Kidney (tissue), 22 donors: ENCODE measurements at places on chromosomes 7 and 10.

GRCh38 chr7:17184805-17185689 is 113.4 kb upstream of the AHR start:
- no peak for DNase-seq

DNA sequence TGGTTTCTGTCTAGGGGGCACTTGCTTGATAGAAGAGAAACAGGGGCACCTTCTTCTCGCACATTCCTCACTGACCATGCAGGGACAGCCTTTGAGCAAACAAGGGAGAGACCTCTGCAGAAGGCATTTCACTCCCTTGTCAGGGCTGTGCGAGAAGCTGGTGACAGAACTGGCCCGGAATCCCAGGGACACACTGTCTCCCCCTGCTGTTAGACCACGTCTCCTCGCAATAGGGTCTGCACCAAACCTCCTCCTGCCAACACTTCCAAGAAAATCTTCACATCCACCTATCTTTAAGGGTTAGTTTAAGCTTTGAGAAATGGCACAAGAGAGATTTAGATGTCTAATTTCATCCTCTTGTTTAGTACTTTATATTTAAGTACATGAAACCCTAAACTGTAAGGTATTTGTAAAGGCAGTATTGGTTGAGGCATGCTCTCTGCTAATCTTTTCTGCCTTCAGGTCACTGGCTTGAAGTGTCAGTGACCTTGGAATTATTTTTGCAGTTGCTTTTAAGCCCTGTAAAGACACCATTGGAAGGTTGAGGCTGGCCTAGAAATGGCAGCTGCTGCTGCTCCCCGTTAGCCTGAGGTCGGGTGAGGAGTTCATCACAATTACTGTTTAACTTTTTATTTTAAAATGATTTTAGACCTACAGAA is 37.0 kb downstream of the RBM20 start:
- peak; percentile 80 for DNase-seq

GRCh38 chr7:65840446-65840845 is 32.4 kb upstream of the VKORC1L1 start:
- DNase-seq: peak; percentile 33

- no peak for DNase-seq
Measured at GRCh38 chr7:1920266-1920681, 250.2 kb downstream of the ELFN1 start.

- peak; percentile 26 for DNase-seq
Measured at GRCh38 chr7:100369105-100369504, 4.2 kb upstream of the PILRA start.

- no peak for DNase-seq
Measured at GRCh38 chr10:8374334-8374733, 319.8 kb downstream of the GATA3 start.

DNA sequence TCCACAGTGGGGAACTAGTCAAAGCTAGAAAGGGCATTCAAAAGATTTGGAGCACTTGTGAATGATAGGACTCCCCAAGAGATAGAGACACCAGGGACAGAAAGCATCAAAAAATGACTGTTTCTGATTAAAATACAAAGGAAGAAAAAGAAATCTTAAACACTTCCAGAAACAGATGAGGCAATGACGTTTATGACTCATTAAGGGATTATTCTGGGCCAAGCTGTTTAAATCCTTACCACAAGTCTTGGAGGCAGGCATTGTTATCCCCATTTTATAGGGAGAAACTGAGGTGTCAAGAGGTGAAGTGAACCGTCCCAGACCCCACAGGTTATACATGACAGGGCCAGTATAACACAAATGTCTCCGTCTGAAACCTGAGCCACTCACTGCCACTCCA is 68.3 kb upstream of the AMPH start:
- no peak for DNase-seq

- DNase-seq: no peak
Measured at GRCh38 chr7:37081436-37081835, 357.1 kb upstream of the AOAH start.

- no peak for DNase-seq
Measured at GRCh38 chr10:112124866-112125265, 58.7 kb downstream of the GPAM start.

- DNase-seq: no peak
Measured at GRCh38 chr7:30562498-30562897, 32.2 kb upstream of the GARS1 start.

DNA sequence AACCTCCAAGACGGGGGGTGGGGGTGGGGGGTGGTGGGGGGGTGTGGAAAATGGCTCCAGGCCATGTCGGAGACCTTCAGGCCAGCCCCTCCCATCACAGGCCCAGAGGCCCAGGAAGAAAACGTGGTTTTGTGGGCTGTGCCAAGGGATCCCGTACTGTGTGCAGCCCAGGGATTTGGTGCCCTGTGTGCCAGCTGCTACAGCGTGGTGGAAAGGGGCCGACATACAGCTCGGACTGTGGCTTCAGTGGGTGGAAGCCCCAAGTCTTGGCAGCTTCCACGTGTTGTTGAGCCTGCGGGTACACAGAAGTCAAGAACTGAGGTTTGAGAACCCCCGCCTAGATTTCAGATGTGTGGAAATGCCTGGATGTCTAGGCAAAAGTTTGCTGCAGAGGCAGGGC is 259.7 kb downstream of the HGF start:
- DNase-seq: no peak

DNA sequence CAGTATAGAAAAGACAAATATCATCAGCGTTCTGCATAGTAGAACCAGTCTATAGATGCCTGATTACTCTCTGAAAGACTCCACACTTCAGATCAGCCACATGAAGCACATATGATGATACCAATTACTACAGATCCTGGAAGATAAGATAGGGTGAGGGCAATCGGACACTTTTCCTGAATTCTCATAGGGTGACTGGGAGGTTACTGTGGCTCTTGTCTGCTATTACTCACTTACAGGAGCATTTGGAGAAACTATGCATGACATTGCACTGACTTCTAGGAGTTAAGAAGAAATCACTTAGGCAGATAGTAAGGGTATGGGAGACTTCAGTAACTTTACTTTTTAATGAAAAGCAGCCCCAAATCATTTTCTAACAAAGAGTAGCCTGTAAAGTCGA is 1140.9 kb downstream of the XPNPEP1 start:
- no peak for DNase-seq

DNA sequence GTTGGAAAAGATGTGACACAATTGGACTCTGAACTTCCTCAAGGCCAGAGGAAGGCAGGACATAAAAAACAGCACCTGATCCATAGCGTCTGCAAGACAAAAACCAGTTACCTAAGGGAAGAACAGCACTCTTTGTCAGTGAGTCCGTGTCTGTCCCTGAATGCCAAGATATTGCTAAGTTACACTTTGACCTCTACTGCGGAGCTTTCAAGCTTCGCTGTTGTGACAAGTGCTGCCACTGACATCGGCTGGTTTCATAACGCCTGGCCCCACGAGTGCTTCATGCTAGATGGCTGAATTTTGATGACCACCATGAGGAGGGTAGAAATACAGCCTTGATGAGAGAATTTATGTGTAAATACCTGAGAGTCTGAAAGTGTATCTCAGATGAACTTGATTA is 49.7 kb upstream of the JAZF1 start:
- DNase-seq: no peak

- DNase-seq: peak; percentile 42
Measured at GRCh38 chr10:35058134-35058533, 32.0 kb downstream of the CUL2 start.

GRCh38 chr7:122309421-122309820 is 4.9 kb upstream of the FEZF1 start:
- DNase-seq: no peak

- no peak for DNase-seq
Measured at GRCh38 chr10:99172128-99172738, 63.4 kb downstream of the HPSE2 start.

- DNase-seq: no peak
Measured at GRCh38 chr10:43267811-43268210, 946 bp upstream of the RASGEF1A start.

GRCh38 chr7:22572292-22572691 is 72.3 kb upstream of the STEAP1B start:
- DNase-seq: no peak

DNA sequence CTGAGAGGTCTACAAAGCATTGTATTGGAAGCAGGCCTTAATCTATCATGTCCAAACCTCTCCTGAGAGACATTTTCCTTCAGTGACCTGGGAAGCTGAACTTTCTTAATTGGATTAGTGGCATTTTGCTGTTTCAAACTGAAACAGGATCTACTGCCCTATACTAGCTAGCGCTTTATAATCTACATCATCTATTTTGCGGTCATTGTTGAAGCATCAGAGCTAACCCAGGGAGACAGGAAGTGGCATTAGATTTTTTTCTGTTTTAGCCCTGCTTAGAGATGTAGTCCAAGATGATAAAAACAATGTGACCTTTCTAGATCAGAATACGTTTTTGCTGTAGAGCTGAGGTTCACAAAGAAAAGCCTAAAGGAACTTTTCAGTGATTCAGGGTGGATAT is 147.4 kb upstream of the AGR3 start:
- no peak for DNase-seq

DNA sequence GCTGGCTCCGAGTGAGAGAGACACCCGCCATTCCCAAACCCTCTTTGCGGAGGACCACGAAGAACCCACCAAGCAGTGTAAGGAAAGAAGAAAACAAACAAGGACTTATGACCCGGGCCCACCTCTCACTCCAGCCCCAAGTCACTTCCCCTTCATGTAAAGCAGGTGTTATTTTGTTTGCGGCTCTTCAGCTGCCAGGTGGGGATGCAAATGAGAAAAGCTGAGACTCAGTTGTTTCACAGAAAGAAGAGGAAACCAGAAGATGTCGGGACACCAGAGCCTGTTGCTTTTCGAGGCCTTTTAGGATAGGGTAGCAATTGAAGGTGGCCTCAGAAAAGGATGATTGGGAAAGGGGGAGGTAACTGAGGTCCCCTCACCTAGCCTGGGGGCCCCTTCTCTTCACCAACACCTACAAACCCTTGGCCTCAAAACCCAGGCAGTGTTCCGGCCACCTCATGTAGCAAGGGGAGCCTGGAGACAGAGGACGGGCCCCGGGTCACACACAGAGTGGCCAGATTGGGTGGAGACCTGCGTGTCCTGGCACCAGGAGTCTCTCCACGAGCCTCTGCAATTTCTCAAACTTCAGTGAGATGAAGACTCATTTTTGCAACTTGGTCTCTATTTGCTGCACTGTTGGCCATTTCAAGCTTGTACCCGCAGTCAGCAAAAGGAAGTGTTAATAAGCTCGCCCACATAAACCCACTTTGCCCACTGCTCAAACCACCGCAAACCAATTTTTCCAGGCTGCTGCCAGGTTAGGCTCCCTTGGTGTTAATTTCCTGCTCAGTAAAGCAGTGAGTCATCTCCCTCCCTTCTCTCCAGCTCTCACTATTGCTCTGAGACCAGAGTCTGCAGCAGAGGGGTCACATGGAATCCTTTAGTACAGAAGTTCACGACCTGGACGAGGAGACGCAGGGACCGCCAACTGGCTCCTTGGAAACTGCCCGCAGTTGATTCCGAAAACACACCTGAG is 45.5 kb downstream of the AOC1 start:
- no peak for DNase-seq

DNA sequence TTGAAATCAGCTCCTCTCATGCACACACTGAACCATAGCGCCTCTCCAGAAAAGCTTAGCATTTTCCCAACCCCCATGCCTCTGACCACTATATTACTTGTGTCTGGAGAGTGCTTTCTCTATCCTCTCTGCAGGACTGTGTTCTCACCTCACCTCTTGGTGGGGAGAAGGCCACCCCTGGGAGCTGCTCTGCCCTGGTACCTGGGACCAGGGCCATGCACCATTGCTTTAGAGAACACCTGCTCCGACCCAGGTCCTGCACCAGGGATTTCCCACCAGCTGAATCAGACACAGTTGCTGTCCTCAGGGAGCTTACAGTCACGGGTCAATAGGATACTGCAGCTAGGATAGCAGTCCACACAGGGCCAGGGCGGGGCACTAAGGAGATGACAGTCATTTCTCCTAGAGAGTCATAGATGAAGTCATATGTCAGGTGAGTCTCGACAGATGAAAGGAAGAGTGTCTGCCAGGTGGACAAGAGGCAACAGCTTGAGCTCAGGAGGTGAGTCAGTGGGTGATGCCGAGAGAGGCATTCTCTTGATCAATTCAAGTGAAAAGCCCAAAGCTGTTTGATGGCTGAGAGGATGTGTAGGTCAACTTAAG is 619 bp upstream of the LMTK2 start:
- no peak for DNase-seq

GRCh38 chr10:26790221-26790995 is 70.3 kb downstream of the ABI1 start:
- DNase-seq: no peak

DNA sequence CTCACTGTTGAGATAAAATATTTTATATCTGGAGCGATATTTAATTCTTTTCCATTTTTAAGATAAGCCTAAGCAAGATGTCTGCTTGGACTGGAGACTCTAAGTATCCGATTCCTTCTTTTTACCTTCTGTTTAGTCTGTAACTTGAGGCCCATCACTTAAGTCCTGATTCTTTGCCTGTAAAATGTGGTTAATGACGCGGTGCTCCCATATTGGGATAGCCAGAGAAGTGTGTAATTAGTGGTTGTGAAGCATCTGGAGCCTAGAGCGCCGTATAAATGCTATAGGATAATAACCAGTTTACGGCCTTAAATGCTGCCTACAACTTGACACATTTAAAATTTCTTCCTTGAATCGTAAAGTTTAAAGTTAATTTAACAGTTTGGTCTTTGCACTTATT is 132.9 kb downstream of the CHN2 start:
- DNase-seq: peak; percentile 88

DNA sequence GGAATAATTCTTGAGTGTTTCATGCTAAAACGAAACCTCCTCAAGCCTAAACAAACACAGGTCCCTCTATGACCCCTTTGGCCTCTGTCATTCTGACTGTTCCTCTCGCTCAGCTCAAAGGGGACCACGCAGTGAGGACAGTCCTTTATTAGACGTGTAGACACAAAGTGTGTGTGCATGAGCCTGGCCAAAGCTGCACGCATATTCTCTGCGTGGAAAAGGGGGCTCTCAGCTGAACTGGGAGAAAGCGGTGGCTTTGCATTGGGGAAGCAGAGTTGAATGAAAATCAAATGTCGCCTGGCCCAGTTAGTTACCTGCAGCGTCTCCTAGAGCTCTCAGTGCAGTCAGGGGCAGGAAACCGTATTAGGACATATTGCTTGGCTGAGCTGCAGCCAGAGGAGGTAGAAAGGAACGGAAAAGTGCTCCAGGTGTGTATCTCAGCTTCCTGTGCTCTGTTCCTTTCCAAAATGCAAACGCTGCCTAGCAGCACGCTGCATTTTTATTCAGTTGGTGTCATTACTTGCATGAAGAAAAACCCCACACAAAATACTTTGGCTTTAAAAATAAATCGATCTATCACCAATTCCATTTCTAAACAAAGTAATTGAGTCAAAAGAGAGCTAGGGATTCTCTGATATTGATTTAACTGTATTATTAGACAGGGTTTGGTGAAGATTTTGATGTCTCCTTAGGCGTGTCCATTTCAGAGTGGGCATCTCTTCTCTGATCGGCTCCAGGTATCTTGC is 4.9 kb downstream of the GATA3 start:
- peak; percentile 40 for DNase-seq

DNA sequence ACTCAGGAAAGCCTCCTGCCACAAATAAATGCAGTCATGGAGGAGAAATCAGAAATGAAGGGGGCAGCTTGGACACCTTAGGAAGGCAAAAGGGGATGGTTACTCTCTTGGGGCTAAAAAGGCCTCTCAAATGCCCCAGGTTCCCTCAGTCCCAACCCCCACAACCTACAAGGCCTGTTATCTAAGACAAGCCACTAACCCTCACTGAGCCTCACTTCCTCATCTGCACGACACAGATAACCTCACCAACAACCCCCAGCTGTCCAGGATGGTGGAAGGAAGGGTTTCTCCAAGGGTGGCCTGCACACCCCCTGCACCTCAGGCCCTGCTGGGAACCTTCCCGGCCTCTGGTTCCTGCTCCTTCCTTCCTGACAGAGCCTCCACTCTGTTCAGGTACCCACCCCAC is 29.2 kb downstream of the SORBS1 start:
- no peak for DNase-seq
